ENCODE measurements at places on chromosomes 2 and 18.
A peak's percentile ranks its signal among the peaks of the same experiment; 100 is the strongest.

DNA sequence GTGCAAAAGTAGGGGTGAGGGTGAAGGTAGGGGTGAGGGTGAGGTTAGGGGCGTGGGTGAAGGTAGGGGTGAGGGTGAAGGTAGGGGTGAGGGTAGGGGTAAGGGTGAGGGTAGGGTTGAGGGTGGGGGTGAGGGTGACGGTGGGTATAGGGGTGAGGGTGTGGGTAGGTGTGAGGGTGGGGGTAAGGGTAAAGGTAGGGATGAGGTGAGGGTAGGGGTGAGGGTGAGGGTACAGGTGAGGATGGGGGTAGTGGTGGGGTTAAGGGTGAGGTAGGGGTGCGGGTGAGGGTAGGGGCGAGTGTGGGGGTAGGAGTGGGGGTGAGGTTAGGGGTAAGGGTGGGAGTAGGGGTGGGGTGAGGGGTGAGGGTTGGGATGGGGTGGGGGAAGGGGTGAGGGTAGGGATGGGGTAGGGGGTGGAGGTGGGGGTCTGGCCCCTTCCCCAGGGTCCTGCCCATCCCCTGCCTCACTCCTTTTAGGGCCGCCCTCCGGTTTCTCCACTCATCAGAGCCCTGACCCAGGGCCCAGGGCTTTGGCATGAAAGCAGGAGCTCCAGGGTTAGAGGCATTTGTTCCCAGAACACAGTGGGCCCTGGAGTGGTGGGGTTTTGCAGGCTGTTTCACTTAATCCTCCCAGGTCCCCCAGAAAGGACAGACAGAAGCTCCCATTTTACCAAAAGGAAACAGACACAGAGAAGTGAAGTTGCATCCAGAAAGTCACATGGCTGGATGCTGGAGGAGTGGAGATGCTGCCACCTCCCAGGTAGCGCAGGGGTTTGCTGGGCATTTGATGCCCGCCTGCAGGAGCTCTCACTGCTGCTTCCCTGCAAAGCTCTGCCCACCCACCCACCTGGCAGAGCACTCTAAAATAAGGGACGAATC, 26.9 kb downstream of the SNORC start:
- H3K4me1 ChIP-seq = no peaks in the 10 kb centered on the region
- H3K4me3 ChIP-seq = no peak overlapping the region
- no peak overlapping the region for H3K27ac ChIP-seq
- H3K36me3 ChIP-seq = no peaks in the 10 kb centered on the region

DNA sequence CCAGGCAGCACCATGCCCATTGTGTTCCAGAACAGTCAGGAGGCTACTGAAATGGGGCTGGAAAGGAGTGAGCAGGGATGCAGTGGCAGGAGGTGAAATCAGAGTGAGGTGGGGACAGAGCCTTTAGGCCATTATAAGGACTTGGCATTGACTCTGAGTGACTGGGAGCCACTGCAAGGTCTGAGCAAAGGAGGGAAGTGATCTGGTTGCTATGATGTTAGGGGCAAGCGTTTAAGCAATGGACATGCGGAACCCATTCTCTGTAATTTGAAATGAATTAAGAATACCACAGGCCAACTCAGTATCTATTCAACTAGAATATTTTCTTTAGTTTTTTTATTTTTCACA, 98.2 kb downstream of the DPP4 start:
- H3K4me1 ChIP-seq = peaks cover 91% of the 10 kb centered on the region
- no peak for DNase-seq
- peaks cover 32% of the 10 kb centered on the region for H3K36me3 ChIP-seq
- no peaks in the 10 kb centered on the region for H3K27me3 ChIP-seq

GRCh38 chr2:134206573-134206972, 47.3 kb upstream of the MGAT5 start:
- no peak overlapping the region for H3K4me3 ChIP-seq
- no peaks in the 10 kb centered on the region for H3K36me3 ChIP-seq
- H3K4me1 ChIP-seq = no peaks in the 10 kb centered on the region
- no peak for DNase-seq
- H3K27me3 ChIP-seq = peaks cover 3% of the 10 kb centered on the region

DNA sequence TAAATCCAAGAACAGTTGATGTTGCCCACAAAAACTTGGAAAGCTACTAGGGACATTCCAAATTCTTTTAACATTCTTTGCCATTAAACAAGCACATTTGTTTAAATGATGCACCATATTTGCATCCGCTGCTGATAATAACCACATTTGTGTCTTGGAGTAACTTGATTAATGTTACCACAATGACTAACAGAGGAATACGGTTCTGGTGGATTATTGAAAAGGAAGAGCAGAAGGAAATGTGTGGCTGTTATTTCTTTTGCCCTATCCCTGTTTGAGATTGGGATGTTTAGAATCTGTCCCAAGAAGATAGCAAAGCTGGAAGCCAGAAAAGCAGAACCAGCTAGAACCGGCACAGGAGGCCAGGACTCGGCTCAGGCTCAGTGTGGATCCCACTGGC, 39.2 kb upstream of the RASGRP3 start:
- no peaks in the 10 kb centered on the region for H3K4me1 ChIP-seq
- H3K4me3 ChIP-seq = no peak overlapping the region
- no peak overlapping the region for H3K27ac ChIP-seq
- H3K27me3 ChIP-seq = peaks cover 17% of the 10 kb centered on the region

DNA sequence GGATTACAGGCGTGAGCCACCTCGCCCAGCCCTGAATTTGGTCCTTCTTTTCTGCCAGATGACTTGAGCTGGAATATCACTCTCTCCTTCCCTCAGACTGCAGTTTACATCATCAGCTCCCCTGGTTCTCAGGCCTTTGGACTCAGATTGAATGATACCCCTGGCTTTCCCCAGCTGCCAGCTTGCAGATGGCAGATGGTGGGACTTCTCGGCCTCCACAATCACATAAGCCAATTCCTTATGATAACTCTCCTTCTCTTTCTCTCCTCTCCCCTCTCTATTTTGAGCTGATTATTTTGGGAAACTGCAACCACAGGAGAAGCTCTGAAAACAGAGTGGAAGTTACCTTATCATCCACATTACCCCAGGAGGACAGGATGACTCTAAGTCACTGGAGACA, 33.4 kb upstream of the ATP8B1 start:
- H3K4me3 ChIP-seq = no peak overlapping the region
- peaks cover 39% of the 10 kb centered on the region for H3K4me1 ChIP-seq
- peaks cover 5% of the 10 kb centered on the region for H3K27me3 ChIP-seq
- no peak for DNase-seq
- H3K27ac ChIP-seq = no peak overlapping the region

DNA sequence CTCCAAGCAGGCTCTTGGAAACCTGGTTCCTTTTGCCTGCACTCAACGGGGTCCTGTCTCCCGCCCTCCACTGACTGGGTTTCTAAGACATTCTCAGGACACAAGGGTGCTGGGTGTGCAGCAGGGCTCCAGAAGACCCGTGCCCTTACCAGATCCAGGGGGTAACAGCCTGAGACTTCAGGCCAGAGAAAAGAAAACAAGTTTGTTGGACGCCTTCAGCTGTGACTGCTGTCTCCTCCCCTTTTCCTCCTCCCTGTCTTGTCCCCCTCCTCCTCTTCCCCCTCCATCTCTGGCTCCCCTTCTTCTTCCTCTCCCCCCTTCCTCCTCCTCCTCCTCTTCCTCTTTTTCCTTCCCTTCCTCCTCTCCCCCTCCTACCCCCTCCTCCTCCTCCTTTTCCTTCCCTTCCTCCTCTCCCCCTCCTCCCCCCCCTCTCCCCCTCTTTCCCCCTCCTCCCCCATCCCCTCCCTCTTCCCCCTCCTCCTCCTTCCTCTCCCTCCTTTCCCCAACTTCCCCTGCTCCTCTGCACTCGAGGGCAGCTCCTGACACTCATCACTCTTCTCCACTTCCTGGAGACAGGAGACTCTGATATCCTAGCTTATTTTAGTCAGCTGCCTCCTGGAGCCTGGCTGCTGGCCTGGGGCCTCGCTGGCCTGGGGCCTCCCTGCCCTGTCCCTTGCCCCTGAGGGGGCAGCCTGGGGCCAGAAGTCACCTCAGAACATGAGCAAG, 12.4 kb downstream of the ADRA2B start:
- H3K4me3 ChIP-seq = no peak overlapping the region
- no peaks in the 10 kb centered on the region for H3K36me3 ChIP-seq
- H3K27me3 ChIP-seq = peaks cover 2% of the 10 kb centered on the region
- no peak for DNase-seq

DNA sequence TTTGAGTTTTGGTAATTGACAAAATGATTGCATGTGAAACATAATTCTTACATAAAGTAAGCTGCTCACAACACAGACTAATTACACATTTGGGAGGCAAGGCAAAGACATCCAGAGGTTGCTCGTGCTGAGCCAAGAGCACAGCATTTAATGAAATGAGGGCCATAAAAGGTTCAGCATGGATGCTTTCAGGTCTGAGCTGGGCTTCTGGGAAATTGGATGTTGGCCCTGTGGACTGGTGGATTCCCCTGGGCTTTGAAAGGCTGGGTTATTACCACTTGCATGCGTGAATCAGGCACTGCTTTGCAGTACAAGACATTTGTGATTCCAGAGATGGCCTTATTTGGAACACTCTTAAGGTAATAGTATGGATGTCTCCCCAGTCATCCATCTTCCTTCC, 533.5 kb upstream of the NRP2 start:
- no peaks in the 10 kb centered on the region for H3K4me1 ChIP-seq
- no peak overlapping the region for H3K27ac ChIP-seq
- H3K4me3 ChIP-seq = no peak overlapping the region
- H3K36me3 ChIP-seq = peaks cover 1% of the 10 kb centered on the region
- no peak for DNase-seq

- no peaks in the 10 kb centered on the region for H3K27me3 ChIP-seq
- no peaks in the 10 kb centered on the region for H3K4me1 ChIP-seq
- DNase-seq = no peak
- no peak overlapping the region for H3K4me3 ChIP-seq
- no peaks in the 10 kb centered on the region for H3K36me3 ChIP-seq
Observed at GRCh38 chr18:8856769-8857393, 151.5 kb downstream of the MTCL1 start.

GRCh38 chr2:24317491-24317920, 42.8 kb downstream of the ITSN2 start:
- H3K27ac ChIP-seq = peak overlapping the region; percentile 52
- peaks cover 10% of the 10 kb centered on the region for H3K4me1 ChIP-seq
- no peak overlapping the region for H3K4me3 ChIP-seq
- no peaks in the 10 kb centered on the region for H3K27me3 ChIP-seq
- H3K36me3 ChIP-seq = peaks cover 4% of the 10 kb centered on the region

DNA sequence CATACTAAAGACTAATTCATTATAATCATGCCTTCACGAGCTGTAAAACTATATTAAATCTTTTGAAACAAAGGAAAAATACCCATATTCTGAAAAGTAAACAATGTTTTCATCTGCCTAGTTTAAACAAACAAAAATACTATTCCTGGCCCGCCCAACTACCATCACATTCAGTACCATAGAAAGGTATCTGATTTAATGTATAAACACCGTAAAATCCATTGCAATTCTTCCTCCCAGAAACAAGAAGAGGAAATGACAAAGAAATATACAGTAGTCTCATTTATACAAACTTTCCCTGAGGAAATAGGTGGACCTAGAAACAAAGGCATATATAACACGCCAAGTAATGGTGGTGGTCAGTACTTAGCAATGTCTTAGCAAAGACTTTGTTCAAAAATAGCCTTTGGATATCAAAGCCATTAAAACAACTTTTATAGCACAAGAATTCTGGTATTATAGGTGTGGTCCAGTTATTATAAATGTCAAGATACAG, 71.2 kb downstream of the COBLL1 start:
- no peaks in the 10 kb centered on the region for H3K36me3 ChIP-seq
- no peak overlapping the region for H3K4me3 ChIP-seq
- H3K27ac ChIP-seq = no peak overlapping the region
- H3K27me3 ChIP-seq = no peaks in the 10 kb centered on the region

DNA sequence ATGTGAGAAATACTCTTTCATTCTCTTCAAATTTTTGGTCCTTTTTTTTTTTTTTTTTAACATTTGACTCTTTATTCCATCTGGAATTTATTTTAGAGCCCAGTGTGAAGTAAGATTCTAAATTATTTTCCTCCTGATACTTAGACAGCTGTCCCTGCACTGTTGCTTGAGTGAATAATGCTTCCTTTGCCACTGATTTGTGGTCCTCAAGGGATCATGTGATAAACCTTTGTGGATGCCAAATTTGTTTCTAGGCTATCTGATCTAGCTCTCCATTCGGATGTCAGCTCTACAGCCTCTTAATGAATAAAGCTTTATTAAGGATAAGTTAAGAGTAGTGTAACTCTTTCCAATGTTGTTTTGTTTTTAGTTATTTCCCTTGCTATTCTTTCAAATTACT, 142.3 kb downstream of the SMAD7 start:
- peaks cover 2% of the 10 kb centered on the region for H3K27me3 ChIP-seq
- H3K27ac ChIP-seq = no peak overlapping the region
- no peak for DNase-seq
- H3K4me3 ChIP-seq = no peak overlapping the region

GRCh38 chr18:26536664-26537063, 11.7 kb downstream of the KCTD1 start:
- no peaks in the 10 kb centered on the region for H3K36me3 ChIP-seq
- no peaks in the 10 kb centered on the region for H3K27me3 ChIP-seq
- no peak overlapping the region for H3K27ac ChIP-seq

- no peaks in the 10 kb centered on the region for H3K27me3 ChIP-seq
- no peak overlapping the region for H3K27ac ChIP-seq
- no peak for DNase-seq
- no peaks in the 10 kb centered on the region for H3K36me3 ChIP-seq
- no peaks in the 10 kb centered on the region for H3K4me1 ChIP-seq
Observed at GRCh38 chr18:25230658-25231326, 121.2 kb downstream of the ZNF521 start.

DNA sequence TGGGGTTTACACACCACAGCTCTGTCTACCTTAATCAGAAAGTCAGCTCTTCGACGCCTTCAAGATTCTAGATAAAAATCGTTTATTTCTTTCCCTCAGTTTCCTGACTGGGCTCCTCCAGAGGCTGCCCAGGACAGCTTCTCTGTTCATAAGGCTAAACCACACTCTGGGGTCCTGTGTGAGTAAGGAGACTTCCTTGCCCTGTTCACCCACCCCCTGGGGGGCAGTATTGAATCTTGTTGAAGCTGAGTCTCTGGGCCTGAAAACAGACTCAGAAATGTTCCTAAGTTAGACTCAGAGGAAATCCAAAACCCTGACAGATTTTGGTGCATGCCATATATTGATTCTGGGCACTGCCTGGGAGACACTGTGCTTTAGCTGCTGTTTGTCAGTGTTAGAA, 43.0 kb downstream of the G6PC2 start:
- H3K4me3 ChIP-seq = no peak overlapping the region
- no peak for DNase-seq
- no peaks in the 10 kb centered on the region for H3K4me1 ChIP-seq
- H3K27me3 ChIP-seq = peaks cover 20% of the 10 kb centered on the region
- H3K27ac ChIP-seq = no peak overlapping the region
- H3K36me3 ChIP-seq = no peaks in the 10 kb centered on the region

DNA sequence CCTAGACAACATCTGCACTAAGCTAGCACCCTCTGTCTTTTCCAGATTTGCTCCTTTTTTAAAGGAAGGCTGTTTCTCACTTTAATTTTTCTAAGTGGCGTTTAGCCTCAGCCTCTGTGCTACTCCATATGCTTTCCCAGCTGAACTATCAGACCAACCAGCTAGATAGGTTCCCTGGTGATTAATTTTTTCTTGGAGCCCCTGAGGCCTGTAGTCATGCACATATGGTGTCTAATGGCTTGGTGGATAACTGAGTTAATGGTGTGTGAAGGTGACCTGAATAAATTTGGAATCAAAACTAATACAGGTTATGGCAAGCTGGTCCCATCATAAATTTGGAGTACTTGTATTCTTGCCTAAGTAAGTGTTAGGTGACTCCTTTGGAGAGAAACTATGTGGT, 135.5 kb downstream of the MGAT5 start:
- no peak for DNase-seq
- no peak overlapping the region for H3K4me3 ChIP-seq
- peaks cover 3% of the 10 kb centered on the region for H3K36me3 ChIP-seq

- no peak for DNase-seq
- no peak overlapping the region for H3K27ac ChIP-seq
- no peak overlapping the region for H3K4me3 ChIP-seq
- no peaks in the 10 kb centered on the region for H3K36me3 ChIP-seq
- H3K27me3 ChIP-seq = peaks cover 40% of the 10 kb centered on the region
Observed at GRCh38 chr2:68341062-68341329, 21.2 kb upstream of the CNRIP1 start.
